Colonic mucosa (tissue), 4 donors: ENCODE measurements at places on chromosomes 3 and 15. TPM values are rescaled to one million over a fixed set of nuclear protein-coding genes. Genes with fewer than 3 reads are reported as not detected.

DNA sequence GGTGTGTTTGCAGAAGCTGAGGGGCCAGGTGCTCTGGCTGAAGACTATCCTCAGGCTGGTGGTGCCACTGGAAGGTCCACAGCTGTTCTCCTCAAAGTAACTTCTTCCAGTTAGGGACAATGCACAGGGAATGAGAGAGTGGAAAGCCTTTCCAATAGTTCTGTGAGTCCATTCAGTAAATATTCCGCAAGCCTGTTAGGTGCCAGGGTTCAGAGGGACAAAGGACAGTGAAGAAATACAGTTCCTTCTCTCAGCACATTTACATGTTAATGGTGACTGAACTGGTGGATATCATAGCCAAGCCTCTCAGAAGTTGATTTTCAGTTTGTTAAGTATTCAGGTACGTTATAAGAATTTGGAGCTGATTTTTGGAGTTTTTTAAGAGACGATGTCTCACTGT lies 122.5 kb downstream of the C3orf70 start:
- H3K27me3 ChIP-seq, result no peaks in the 10 kb centered on the region
- no peaks in the 10 kb centered on the region for H3K36me3 ChIP-seq
- H3K4me3 ChIP-seq, result no peak overlapping the region
- DNase-seq, result no peak

RTP2 gene
- not detected for total RNA-seq

- DNase-seq, result no peak
- H3K27ac ChIP-seq, result no peak overlapping the region
- no peak overlapping the region for H3K4me3 ChIP-seq
- H3K36me3 ChIP-seq, result no peaks in the 10 kb centered on the region
- H3K27me3 ChIP-seq, result no peaks in the 10 kb centered on the region
Measured at GRCh38 chr3:104520228-104520655, 846.5 kb upstream of the ALCAM start.

DNA sequence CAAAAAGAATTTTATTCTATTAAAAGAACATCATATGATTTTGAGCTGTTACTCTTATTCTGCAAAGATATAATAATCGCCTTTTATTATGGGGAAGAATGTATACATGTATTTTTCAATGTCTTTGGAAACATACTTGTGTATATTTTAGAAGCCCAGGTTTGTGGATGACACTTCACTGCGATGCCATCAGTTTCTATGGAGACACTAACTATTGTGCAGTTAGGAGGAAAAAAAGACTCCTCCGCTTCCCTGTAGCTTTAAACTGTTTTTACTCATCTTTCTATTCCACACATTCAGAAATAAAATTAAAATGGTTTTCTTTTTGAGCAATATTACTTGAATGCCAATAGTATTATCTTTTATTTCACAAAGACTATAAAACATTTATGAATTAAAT lies 305.0 kb downstream of the NLGN1 start:
- H3K4me3 ChIP-seq, result no peak overlapping the region
- no peak overlapping the region for H3K27ac ChIP-seq
- H3K4me1 ChIP-seq, result no peaks in the 10 kb centered on the region
- H3K36me3 ChIP-seq, result no peaks in the 10 kb centered on the region
- no peaks in the 10 kb centered on the region for H3K27me3 ChIP-seq
- DNase-seq, result no peak

ZBED2 gene
- total RNA-seq, result 0.52 TPM

CKMT1B gene
- total RNA-seq, result 227 TPM

RHCG gene
- total RNA-seq, result 0.48 TPM

GRCh38 chr3:123385981-123386380 lies 62.9 kb downstream of the ADCY5 start:
- H3K4me3 ChIP-seq, result no peak overlapping the region
- H3K27me3 ChIP-seq, result no peaks in the 10 kb centered on the region
- peak overlapping the region; percentile 6 for H3K27ac ChIP-seq
- no peaks in the 10 kb centered on the region for H3K4me1 ChIP-seq
- H3K36me3 ChIP-seq, result no peaks in the 10 kb centered on the region
- no peak for DNase-seq

PLD1 gene
- total RNA-seq, result 49.6 TPM

TRPM1 gene
- not detected for total RNA-seq

DNA sequence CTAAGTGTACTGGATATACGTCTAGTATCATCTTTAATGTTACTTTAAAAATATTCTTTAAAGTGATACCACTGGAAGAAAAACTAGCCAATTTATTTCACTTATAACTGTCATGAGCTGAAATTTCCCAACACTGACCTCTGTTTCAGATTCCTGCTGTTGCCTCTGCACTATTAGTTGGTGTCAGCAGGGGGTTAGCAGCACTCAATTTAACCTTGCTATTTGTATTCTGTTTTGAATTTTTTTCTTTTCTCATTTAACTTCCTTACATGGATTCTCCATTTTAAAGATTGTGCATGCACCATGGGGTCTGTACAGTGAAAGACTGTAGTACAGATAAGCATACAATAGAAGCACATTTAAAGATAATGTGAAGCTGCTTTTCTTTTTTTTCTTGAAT lies 169.2 kb downstream of the UBE2E2 start:
- H3K36me3 ChIP-seq, result no peaks in the 10 kb centered on the region
- no peak for DNase-seq
- no peaks in the 10 kb centered on the region for H3K4me1 ChIP-seq
- H3K27ac ChIP-seq, result no peak overlapping the region

DNA sequence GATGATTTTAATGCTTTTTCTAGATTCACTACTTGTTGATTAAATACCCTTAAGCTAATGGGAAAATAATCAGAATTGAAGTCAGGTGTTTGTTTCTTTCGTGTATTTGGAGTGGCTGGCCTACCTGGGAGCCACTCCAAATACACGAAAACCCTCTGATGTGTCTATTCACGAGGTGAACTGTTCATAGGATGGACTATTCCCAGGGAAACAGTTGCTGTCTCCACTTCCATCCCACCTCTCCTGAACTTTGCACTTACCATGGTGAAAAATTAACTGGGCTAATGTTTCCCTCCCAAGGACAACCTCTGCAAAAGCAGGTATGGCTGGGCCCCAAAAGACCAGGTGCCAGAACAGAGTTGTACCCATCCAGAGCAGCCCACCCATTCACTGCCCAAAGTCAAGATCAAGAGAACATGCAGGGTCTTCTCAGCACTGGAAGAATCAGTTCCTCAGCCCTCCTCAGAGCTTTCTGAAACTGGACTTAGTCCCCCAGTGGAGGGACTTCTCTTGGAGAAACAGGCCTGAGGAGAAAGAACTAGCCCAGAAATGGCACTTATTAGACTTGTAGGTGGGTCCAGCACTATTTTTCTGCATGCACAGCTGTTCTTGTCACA lies 2.9 kb upstream of the SMAD3 start:
- no peaks in the 10 kb centered on the region for H3K27me3 ChIP-seq
- peaks cover 15% of the 10 kb centered on the region for H3K4me1 ChIP-seq
- no peaks in the 10 kb centered on the region for H3K36me3 ChIP-seq
- peak overlapping the region; percentile 96 for H3K27ac ChIP-seq

- H3K4me3 ChIP-seq, result no peak overlapping the region
- no peaks in the 10 kb centered on the region for H3K4me1 ChIP-seq
- no peak for DNase-seq
- H3K27me3 ChIP-seq, result no peaks in the 10 kb centered on the region
- no peaks in the 10 kb centered on the region for H3K36me3 ChIP-seq
- H3K27ac ChIP-seq, result no peak overlapping the region
Measured at GRCh38 chr3:189808246-189809007, 177.2 kb downstream of the TP63 start.

DNA sequence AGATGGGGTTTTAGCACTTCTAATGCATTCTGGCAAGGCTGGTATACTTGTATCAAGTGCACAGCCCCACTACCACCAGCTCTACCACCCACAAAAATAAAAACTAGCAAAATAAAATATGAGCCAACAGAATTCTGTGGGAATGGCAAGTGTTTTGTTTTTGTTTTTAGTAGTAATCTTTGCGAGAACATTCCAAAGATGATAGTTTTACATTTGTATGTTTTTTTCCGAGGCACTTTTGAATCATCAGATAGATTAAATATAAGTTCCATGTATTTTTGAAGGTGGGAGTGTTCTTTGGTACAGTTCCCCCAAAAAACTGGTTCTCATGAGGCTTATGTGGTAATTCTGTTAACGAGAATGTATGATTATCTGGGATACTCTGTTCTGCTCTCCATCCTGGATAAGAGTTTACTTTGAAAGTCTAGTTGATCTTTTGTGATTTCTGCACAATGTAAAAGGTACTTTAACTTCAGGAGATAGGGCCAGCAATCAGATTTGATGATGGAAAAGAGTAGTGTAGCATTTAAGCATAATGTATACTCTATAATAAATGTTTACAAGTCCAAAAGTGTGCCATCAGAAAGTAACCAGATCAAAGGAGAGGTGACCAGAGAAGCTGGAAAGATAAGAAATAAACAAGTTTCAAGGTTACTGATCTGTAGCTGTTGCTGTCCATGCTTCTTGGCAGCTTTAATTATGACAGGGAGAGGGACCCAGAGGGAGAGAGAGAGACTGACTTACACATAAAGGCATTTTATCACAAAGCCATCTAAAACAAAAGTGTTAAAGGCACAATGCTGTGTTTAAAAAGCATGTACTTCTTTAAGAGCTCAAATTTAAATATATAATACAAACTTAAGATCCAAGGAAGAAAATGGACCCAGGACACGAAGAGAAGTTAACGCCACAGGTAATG lies 130.9 kb downstream of the PGPEP1L start:
- H3K27ac ChIP-seq, result no peak overlapping the region
- H3K4me1 ChIP-seq, result no peaks in the 10 kb centered on the region
- H3K27me3 ChIP-seq, result no peaks in the 10 kb centered on the region
- no peaks in the 10 kb centered on the region for H3K36me3 ChIP-seq

DNA sequence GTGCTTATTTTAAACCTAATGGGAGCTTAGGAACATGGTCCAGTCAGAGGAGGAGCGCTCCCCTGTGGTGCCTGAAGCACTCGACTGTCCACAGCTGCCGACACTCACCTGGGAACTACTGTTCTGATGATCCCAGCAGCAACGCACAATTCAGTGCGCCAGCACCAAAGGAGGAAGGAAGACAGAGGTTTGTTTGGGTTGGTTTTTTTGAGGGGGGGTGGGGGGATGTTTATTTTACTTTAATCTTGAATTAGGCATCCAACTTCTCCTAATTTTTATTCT lies 48.8 kb upstream of the VGLL4 start:
- H3K27ac ChIP-seq, result no peak overlapping the region
- no peak overlapping the region for H3K4me3 ChIP-seq
- no peaks in the 10 kb centered on the region for H3K36me3 ChIP-seq
- H3K4me1 ChIP-seq, result no peaks in the 10 kb centered on the region
- DNase-seq, result no peak

LRRC15 gene
- 0.32 TPM for total RNA-seq

- H3K4me1 ChIP-seq, result no peaks in the 10 kb centered on the region
- H3K27me3 ChIP-seq, result no peaks in the 10 kb centered on the region
- H3K27ac ChIP-seq, result no peak overlapping the region
- no peaks in the 10 kb centered on the region for H3K36me3 ChIP-seq
- no peak overlapping the region for H3K4me3 ChIP-seq
Measured at GRCh38 chr3:45552794-45553371, 41.7 kb upstream of the LIMD1 start.

GRCh38 chr3:46663591-46664135 lies 29.8 kb downstream of the ALS2CL start:
- H3K4me3 ChIP-seq, result no peak overlapping the region
- H3K4me1 ChIP-seq, result no peaks in the 10 kb centered on the region
- H3K27me3 ChIP-seq, result no peaks in the 10 kb centered on the region
- H3K36me3 ChIP-seq, result no peaks in the 10 kb centered on the region

GNAT1 gene
- total RNA-seq, result not detected

DNA sequence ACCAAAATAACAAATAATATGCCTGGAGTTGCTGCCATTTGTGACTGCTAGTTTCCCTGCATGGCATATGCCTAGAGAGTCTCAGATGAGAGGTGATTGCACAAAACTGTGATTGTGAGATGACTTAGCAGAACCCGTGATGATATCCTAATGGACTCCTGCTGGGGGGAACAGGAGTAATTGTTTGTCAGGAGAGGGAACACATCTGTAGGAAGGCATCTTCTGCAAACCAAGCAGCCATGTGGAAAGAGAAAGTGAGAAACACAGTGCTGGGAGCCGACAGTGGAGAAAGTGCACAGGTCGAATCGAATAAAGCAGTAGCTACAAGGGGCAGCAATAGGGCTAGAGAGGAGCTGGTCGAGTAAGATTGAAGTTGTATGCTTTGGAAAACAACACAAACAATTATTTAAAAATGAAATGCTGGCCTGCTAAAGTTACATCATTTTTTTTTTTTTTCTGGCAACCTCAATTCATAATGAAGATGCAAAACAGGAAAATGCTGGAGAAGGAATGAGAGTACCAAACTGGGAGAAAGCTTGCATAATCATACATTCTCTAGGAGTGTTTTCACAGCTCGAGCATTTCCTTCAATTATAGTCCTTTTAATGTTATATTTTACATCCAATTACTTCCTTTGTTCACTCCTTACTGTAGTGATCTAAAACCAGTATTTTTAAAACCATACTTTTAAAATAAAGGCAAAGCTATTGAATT lies 494.2 kb upstream of the AGTR1 start:
- H3K27ac ChIP-seq, result no peak overlapping the region
- no peaks in the 10 kb centered on the region for H3K27me3 ChIP-seq
- H3K4me1 ChIP-seq, result no peaks in the 10 kb centered on the region
- H3K36me3 ChIP-seq, result no peaks in the 10 kb centered on the region
- H3K4me3 ChIP-seq, result no peak overlapping the region

CKMT1A gene
- total RNA-seq, result 184 TPM

DNA sequence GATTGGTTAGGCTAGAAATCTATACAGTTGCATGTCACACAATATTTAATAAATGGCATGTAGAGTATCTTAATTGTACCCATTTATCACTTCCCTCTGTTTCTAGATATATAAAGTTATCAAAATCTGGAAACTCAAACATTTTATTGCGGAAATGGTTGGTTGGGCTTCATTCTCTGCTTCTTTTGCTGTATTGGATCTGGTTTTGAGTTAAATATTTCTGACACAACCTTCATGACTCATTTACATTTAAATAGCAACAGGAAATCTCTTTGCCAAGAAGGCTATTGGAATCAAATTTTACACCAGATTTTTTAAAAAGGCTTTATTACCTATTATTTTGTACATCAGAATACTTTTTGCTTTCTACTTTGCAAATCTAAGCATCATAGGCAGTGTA lies 153.8 kb downstream of the EBLN2 start:
- no peaks in the 10 kb centered on the region for H3K36me3 ChIP-seq
- H3K4me3 ChIP-seq, result no peak overlapping the region
- H3K27ac ChIP-seq, result no peak overlapping the region

GRCh38 chr3:76615719-76616118 lies 424.2 kb upstream of the ROBO2 start:
- no peaks in the 10 kb centered on the region for H3K36me3 ChIP-seq
- no peak overlapping the region for H3K4me3 ChIP-seq
- no peak overlapping the region for H3K27ac ChIP-seq
- no peaks in the 10 kb centered on the region for H3K27me3 ChIP-seq
- H3K4me1 ChIP-seq, result no peaks in the 10 kb centered on the region
- DNase-seq, result no peak

DNA sequence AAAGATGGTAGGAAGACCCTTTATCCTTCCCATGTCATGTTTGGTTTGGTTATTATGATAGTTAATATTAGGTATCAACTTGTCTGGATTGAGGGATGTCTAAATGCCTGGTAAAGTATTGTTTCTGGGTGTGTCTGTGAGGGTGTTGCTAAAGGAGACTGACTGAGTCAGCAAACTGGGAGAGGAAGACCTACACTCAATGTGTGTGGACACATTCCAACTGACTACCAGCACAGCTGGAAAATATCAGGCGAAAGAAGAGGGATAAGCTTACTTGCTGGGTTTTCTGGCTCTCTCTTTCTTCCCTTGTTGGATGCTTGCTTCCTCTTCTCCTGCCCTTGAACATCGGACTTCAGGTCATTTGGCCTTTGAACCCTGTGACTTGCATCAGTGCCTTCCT lies 1227.6 kb upstream of the EPHA6 start:
- no peak overlapping the region for H3K4me3 ChIP-seq
- no peaks in the 10 kb centered on the region for H3K4me1 ChIP-seq
- H3K36me3 ChIP-seq, result no peaks in the 10 kb centered on the region
- no peaks in the 10 kb centered on the region for H3K27me3 ChIP-seq
- DNase-seq, result no peak
- no peak overlapping the region for H3K27ac ChIP-seq
